Thoracic aorta (tissue), 2 donors: ENCODE measurements at places on chromosomes 6 and 20. TPM values are rescaled to one million over a fixed set of nuclear protein-coding genes. Genes with fewer than 3 reads are reported as not detected.

Gene RFX6
- not detected for total RNA-seq

DNA sequence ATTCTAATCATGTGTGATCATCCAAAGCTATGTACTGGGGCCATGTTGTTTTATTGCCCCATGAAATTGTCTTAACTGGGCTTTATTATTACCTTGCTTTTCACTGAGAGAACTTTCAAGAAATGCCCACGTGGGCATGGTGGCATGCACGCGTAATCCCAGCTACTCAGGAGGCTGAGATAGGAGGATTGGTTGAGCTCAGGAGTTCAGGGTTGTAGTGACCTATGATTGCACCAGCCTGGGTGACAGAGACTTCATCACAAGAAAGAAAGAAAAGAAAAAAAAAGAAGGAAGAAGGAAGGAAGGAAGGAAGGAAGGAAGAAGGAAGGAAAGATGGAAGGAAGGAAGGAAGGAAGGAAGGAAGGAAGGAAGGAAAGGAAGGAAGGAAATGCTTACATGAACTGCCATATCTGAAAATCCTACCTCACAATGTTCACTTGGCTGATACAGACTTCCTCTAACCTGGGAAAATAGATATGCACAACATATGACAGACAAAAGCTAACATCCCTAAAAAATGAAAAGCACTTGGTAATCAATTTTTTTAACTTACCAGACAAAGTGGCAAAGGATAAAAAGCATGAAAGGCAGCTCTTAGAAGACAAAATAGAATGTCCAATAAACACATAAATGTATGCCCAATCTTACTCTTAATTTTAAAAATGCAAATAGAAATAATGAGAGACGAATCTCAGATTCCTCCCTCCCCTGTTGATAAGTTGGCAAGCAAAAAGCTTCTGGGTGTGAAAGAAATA lies 25.5 kb upstream of the TMEM244 start:
- DNase-seq = no peak

GRCh38 chr6:44661221-44662008 lies 273.9 kb downstream of the CDC5L start:
- DNase-seq = no peak

DNA sequence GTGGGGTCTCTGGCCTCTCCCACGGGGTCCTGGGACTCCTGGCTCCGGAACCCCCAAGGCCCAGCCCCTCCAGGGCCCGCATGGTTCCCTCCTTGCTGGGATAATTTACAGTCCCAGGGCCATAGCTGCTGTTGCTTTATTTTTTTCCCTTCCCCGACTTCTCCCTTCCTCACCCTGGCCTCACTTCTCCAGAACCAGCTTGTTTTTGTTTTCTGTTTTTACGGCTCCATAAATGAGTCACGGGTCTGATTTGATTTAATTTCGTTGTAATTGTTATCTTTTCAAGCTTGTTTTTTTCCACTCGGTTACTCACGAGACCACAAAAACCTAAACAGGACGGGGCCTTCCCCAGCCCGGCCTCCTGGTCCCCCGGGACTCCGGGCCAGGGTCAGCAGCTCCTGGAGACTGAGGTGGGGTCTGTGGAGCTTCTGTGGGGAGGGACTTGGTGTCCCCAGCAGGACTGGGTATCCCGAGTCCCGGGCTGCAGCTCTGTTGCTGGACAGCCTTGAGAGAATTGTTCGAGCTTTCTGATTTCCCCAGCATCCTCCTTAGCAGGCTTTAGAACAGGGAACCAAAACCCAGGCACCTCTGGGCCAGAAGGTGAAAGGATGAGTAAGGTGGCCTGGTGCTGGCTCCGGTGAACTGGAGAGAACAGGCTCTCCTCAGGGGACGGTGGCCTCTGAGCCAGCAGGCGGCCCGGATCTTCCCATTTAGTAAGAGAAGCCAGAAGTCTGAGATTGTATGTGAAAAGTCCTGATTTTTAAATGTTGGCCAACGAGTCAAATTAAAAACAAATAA lies 94.9 kb downstream of the CEBPB start:
- DNase-seq = no peak

GRCh38 chr6:126170978-126171382 lies 168.9 kb upstream of the CENPW start:
- no peak for DNase-seq
